ENCODE measurements at places on chromosomes 6 and 20.

DNA sequence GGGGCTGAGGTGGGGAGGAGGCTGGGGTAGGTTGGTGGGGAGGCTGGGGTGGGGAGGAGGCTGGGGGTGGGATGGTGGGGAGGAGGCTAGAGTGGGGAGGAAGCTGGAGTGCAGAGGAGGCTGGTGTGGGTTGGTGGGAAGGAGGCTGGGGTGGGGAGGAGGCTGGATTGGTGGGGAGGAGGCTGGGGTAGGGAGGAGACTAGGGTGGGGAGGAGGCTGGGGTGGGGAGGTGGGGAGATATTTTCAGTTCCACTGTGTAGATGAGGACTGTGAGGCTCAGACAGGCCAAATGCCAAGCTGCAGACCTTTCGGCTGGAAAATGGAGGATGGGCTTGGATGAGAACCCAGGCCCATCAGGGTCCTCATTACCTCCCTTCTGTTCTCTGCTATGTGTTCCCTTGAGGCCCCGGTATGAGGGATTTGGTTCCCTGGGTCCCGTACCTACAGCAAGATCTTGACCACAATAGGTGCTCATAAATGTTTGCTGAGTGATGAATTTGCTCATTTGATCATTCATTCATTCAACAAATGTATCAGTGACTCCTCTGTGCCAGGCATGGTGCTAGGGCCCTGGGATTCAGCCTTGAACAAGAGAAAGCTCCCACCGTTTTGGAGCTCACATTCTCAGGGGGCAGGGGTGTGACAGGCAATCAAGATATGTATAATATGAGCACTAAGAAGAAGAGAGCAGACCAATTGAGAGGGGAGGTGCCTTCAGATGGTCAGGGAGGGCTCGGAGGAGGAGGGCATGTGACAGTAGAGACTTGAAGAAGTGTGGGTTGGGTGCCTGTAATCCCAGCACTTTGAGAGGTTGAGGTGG lies 36.1 kb upstream of the NOL4L start:
- no peak for DNase-seq

GRCh38 chr6:74114428-74114827 lies 418.4 kb downstream of the CD109 start:
- no peak for DNase-seq

DNA sequence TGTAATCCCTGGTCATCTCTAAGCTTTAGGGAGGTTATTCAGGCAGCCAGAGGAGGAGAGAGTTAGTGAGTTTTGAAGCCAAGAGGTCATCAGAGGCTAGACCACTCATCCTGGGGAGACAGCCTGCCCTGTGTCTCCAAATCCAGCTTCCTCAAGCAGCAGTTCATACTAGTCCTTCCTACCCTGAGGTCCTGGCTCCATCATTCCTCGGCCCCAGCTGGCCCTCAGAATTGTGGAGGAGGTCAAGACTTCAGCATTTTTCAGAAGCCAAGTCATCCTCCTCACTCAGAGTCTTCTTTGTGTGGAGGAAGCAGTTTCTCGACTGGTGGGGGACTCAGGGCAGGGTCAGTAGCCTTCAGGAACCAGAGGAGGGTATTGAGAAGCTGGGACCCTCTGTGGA lies 12.4 kb upstream of the KIAA1755 start:
- no peak for DNase-seq

- DNase-seq: no peak
These were observed 9.5 kb downstream of the NCR2 start for GRCh38 chr6:41344876-41345275.

DNA sequence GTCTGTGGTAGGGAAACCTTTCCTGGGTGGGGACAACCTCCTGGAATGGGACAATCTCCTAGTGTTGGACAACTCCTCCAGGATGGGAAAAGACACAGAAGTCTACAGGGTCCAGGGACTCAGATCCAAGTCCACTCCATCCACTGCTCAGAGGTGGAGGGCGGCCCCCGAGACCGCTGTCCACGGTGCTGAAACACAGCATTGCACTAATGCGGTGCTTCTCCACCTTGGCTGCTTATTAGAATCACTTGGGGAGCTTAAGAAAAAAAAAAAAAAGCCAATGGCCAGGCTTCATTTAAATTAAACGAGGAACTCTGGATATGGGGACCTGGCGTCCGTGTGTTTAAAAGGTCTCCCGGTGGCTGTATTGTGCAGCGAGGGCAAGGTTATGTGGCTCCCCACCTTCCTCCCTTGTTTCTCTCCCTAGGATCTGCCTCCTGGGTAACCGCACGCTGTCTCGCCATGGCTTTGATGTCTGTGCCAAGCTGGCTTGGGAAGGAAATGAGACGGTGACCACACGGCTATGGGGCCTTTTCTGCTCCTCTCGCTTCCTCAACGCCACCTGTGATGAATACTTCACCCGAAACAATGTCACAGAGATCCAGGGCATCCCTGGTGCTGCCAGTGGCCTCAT lies 12.0 kb downstream of the SLC12A5 start:
- DNase-seq: peak; percentile 49

DNA sequence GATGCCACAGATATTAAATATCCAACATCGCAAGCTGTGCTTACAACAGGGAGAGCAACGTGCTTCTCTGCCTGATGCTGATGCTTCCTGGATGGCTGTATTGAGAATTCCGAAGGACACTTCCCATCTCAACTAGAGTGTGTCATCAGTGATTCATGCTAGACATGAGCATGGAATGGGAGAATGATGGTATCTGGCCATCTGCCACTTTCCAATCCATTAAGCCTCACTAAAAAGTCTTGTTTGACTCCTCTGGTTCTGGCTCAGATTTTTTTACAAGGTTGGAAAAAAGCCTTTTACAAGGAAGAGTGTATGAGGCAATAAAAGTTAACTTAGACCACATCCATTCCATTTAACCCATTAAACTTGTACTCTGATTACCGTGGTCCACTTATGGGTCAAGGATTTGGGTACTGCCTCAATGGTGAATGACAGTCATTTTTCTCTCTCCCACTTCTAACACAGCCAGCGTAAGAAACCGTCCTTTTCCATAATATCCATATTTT lies 265.3 kb downstream of the UST start:
- DNase-seq: no peak
